ENCODE measurements at places on chromosomes 16 and 17.

- DNase-seq = no peak
Measured at GRCh38 chr17:41772218-41772585, 14.3 kb downstream of the JUP start.

- no peak for DNase-seq
Measured at GRCh38 chr17:82942166-82943130, 102.6 kb upstream of the ZNF750 start.

DNA sequence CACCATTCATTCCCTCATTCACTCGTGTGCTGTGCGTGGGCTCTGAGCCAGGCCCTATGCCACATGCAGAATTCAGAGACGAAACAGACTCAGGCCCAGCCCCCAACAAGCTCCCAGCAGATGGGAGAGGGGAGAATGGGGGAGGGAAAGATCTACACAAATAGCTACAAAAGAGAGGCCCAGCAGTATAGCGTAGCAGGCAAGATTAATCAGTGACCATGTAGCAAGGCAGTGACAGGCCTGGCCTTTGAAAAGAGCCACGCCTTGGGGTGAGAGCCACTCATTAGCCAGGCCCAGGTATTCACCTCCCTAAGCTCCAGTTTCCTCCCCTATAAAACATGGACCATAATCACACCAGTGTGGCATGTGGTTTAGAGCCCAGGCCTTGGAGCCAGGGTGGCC, 16.4 kb upstream of the KRT19 start:
- DNase-seq = no peak

DNA sequence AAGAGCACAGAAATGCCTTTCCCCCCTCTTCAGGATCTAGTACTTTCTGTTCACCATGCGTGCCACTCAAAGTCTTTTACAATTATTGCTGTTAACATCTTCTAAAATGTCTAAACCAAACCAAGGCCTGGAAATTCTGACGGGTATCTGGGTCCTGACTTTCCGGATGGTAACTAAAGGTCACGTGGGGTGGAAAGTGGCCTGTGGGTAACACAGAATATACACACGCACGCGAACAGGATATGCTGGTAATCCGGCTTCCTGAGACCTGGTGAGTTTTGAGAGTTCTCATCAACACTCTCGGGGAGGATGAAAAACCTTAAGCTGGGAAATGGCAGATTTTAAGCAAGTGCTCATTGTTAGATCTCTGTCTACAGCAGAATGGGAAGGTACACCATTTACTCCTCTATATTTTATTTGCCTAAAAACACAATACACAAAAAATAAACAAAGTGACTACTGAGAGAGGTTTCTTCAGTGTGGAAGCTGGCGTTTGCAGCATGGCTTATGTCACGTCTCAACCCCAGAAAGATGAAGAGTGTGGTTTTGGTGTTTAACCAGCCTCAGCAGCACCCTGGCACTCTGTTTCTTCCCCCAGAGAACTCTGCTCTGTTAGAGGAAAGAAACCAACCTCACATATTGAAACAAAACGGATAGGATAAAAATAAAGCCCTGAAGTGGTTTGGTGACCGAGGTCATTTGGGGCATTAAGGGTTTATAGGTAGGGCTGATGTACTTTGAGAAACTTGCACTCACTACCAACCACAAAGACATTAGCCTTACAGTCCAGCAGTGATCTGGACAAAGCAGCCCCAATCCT, 37.3 kb downstream of the SMG6 start:
- DNase-seq = no peak

DNA sequence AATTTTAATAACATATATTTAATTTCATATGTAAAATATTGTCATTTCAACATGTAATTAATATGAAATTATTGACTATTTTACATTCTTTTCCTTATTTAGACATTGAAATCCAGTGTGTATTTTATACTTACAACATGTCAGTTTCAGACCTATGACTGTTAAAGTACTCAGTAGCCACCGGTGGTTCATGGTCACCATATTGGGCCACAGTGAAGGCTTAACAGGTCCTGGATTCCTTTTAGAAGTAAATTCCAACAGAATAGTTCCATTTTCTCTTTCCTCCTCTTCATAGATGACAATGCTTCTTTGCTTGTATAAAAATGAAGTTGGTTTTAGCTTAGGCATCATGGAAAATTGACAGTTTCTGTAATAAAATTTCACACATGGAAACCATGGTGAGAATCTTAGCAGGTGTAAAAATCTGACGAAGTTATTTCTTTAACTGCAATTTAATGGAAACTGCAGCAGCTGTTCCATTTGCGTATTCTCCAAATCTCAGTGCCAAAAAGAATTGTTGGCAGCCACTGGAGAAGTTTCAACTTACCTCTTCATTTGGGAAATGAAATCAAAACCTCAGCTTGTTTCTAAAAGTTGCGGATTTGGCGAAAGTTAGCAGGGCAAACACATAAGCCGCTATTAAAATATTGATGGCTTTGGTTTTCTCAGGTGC, 231.1 kb downstream of the CDH13 start:
- DNase-seq = no peak

GRCh38 chr17:81151278-81151677, 14.0 kb upstream of the PVALEF start:
- DNase-seq = no peak
